ENCODE measurements at places on chromosomes 11 and 22.

DNA sequence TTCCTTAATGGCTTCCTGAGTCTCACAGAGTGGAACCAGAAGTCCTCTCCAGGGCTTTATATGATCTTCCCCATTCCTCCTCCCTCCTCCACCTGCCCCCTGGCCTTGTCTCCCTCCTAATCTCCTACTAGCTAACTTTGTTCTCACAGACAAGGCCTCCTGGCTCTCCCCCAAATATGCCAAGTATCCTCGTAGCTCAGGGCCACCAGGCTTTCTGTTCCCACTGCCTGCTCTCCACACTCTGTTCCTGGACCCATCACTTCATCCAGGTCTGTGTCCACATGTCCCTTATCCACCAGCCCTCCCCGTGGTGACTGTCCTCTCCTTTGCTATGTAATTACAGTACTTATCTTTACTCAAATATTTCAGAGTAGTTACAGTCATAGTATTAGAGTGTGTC lies 23.2 kb upstream of the LMO1 start:
- no peak for DNase-seq

DNA sequence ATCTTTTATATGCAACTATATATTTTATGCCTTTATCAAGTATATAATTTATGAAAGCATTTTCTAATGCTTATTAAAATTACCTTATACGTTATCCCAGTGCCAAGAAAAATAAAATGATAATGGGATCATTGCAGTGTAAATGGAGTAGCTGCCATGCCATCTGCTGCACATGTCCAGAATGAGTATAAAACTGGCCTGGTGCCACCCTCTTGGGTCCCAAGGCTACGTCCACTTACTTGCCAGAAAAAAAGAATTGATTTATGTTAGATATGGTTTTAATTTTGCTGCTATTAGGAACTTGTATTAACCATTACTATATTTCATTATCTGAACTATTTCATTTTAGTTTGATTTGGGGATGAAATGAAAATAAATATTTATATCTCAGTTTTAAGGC lies 1127.1 kb upstream of the CNTN5 start:
- DNase-seq: no peak

- no peak for DNase-seq
Observed at GRCh38 chr11:56700914-56701485, 2.1 kb downstream of the OR9G1 start.

DNA sequence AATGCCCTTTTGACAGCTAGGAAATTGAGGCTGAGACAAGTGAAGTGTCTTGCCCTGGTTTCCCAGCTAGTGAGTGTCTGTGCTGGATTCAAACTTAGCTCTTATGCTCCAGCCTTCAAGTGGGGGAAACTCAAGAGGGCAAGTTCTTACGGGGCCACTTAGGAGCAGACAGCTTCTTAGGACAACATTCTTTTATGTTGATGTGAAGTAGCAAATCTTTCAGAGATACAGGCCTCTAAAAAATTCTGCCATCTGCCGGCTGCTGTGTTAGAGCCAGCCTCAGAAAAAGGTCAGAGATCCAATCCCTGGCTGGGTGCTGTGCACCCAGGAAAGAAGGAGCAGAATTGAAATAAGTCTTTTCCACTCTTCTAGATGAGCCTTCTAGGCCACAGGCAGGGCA lies 26.6 kb downstream of the TIMP3 start:
- DNase-seq: no peak

- DNase-seq: no peak
Observed at GRCh38 chr11:202490-202889, 4.7 kb downstream of the BET1L start.

- no peak for DNase-seq
Observed at GRCh38 chr11:101563166-101563565, 20.6 kb downstream of the TRPC6 start.

GRCh38 chr11:13440100-13440855 lies 22.7 kb downstream of the BTBD10 start:
- no peak for DNase-seq

DNA sequence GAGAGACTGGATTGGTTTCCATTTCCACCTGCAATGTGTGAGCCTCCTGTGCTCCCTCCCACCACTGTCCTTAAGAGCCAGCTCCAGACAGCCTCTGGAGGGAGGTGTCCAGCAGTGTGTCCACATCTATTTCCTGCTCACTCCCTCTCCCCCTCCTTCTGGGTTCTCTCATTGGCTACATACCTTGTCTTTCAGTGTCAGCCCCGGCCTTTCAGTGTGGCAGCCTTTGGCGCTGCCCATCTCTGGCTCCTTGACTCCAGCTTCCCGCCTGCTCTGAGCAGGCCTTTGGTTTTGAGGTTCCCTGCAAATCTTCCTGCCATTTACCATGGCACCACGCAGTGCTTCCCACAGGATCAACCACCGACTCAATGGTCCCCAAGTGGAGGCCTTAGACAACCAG lies 19.0 kb upstream of the PTPRJ start:
- DNase-seq: no peak

DNA sequence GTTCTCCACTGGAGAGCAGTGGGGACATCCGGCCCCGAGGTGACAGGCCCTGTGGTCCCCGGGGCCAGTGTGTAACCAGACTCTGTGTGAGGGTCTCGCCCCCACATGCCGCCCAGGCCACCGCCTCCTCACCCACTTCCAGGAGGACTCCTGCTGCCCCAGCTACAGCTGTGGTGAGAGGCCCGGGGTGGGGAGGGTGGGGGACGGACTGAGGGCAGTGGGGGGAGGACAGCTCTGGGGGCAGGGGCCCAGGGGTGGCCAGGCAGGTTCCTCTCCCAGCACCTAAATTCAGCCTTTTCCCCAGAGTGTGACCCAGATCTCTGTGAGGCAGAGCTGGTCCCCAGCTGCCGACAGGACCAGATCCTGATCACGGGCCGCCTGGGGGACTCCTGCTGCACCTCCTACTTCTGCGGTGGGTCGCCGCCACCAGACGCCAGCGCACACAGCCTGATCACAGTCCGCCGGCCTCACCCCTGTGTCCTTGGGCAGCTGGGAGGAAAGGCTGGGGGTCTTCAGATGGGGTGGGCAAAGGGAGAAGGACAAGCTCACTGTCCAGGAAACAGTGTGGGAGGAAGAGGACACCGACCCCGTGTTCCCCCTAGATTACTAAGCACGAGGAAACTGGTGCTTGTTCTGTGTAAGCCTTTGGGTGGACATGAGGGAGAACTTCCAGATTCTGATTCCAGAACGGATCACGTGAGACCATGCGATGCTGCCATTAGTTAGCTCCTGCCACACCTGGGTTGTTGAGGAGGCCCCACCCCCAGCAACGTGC lies 84.4 kb upstream of the MYOD1 start:
- DNase-seq: no peak
